Foreskin fibroblast (primary cell): ENCODE measurements at places on chromosomes 2 and 18.
A peak's percentile ranks its signal among the peaks of the same experiment; 100 is the strongest.

DNA sequence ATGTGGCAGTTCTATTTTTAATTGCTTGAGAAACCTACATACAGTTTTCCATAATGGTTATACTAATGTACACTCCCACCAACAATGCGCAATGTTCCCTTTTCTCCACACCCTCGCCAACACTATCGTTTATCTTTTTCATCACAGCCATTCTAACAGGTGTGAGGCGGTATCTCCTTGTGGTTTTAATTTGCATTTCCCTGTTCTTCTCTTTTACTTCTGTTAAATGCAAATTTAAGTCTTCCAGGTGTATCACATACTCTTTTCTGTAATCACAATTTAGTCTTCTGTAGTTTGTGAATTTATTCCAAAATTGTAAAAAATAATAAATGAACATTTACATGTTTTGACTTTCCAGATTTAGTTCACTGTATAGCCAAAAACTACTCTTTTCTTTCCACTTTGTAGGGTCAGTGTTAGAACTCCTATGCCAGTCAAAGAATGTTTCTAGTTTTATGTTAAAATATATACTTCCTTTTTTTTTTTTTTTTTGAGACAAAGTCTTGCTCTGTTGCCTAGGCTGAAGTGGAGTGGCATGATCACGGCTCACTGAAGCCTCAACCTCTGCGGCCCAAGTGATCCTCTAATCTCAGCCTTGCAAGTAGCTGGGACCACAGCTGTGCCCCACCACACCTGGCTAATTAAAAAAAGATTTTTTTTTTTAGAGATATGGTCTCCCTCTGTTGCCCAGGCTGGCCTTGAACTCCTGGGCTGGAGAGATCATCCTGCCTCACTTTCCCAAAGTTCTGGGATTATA, 15.4 kb upstream of the ACYP2 start:
- no peak for DNase-seq

- DNase-seq, result no peak
Measured at GRCh38 chr18:12304351-12305210, 3.5 kb upstream of the TUBB6 start.

GRCh38 chr2:100485396-100485795, 15.1 kb downstream of the NMS start:
- no peak for DNase-seq

DNA sequence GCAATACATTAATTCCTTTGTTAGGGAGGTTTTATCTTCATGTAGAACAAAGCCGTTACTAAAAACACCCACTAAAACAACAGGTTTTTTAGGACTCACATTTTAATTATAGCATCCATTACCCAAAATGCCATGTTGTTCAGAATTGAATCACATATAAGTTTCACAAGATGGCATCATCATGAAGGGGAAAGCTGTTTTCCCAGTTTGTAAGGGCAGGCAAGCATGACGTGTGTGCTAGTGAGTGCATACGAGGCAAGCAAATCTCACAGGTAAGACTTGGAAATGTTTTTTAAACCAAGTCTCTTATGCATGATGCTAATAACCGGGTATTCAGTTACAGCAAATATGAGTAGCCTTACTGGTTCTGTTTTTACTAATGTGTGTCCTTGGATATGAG, 111.8 kb upstream of the NFATC1 start:
- no peak for DNase-seq

DNA sequence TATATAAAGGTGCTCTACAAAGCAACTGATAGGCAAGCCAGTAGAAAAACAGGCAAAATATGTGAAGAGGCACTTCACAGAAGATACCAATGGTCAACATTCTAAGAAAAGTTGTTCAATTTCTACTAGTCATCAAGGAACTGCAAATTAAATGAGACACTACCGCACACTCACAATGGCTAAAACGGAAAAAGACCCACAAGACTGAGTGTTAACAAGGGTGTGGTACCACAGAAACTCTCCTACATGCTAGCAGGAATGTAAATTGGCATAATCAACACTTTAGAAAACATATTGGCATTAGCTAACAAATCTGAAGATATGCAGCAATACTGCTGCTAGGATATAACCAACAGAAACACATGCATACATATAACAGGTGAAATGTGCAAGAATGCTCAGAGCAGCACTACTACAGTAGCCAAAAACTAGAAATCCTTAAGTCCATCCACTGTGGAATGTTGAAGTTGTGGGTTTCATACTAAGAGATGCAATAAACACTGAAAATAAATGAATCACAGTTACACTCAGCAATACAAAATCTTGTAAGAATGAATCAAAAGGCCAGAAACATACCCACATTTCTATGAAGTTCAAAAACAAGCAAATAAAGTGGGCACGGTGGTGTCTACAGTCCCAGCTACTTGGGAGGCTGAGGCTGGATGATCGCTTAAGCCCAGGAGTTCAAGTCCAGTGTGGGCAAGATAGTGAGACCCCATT, 9.2 kb downstream of the RNU4ATAC start:
- no peak for DNase-seq

GRCh38 chr2:64203131-64203857, 59.1 kb upstream of the PELI1 start:
- DNase-seq, result peak; percentile 55

- DNase-seq, result peak; percentile 56
Measured at GRCh38 chr2:84805250-84805958, 75.5 kb downstream of the TRABD2A start.

- peak; percentile 13 for DNase-seq
Measured at GRCh38 chr2:27838502-27838901, 51.7 kb downstream of the RBKS start.

DNA sequence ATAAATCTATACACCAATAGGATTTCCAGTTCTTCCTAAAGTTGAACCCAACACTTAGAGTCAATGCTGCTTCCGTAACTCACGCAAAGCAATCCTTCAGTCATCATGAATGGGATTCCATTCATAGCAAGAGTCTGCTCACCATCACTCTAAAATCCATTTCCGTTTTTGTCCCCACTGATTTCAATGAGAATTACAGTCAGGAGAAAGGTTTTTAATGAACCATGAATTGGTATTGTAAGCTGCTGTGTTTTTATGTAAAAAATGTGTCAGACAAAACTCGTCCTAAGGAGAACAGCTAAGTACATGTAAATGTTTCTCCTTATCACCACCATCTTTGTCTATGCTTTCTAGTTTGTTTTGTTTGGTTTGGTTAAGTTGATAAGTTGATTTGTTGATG, 391.5 kb downstream of the IRS1 start:
- DNase-seq, result no peak

GRCh38 chr2:151523850-151524249, 114.1 kb downstream of the RIF1 start:
- peak; percentile 9 for DNase-seq

DNA sequence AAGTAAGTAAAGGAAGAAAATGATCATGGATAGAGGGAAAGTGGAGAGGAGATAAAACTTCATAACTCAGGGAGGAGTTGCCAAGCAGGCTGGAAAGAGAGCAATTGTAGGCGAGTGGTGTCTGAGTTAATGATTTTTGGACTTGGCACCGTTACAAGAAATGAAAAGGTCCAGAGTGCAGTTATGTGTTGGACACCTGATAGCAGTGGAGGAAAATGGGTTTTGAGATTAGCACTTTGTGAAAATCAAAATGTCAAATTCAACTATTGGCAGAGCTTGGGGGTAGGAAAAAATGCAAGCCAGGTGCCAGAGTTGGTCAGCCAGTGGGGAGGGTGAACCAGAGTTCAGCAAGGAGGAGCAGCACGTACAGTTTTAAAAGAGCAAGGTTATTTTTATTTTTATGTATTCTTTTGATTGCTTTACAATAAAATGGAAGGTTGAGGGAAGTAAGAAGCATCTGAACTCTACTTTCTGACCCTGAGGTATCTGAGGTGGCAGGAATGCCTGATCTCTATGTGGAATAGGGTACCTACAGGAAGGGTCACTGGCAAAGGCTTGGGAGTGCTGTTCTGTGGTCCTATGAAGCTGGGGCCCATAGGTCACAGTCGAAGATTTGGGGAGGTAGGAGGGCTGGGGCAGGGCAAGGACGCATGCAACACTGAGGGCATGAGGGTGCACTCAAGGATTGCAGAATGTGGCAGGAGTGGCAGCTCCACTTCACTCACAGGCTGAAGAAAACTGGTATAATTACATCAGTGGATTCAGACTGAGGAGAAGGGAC, 127.5 kb downstream of the CD8B2 start:
- no peak for DNase-seq

- no peak for DNase-seq
Measured at GRCh38 chr2:25125976-25126375, 42.4 kb downstream of the POMC start.

- DNase-seq, result no peak
Measured at GRCh38 chr2:11103984-11104793, 51.1 kb upstream of the SLC66A3 start.

DNA sequence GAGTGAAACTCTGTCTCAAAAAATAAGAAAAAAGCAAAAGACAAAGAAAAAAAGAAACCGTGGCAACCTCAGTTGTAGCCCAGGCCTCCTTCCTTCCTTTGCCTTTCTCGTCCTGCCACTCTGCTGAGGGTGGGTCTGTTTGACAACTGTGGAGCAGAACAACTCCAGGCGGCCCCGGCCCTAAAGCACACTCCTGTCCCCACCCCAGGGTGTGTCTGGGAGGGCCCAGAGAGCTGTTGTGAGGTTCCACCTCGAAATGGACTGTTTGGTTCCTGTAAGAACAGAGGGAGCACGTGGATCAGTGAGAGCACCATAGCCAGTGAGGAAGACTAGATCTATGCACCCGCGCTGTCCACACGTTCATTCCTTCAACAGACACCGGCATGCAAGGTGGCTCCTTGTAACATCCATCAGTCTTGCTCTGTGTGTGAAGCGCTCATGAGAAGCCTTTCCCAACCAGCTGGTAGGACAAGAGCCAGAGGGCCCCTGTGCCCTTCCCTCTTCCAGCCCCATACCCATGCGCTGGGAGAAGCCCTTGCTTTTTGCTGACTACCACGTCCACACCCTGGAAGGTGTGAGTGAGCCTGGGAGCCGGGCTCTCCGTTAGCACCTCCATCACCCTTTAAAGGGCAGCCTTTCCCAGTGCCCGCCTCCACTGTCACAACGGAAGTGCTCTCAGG, 61.6 kb downstream of the SOWAHC start:
- DNase-seq, result no peak

- peak; percentile 27 for DNase-seq
Measured at GRCh38 chr2:25912851-25913695, 34.8 kb upstream of the ASXL2 start.

- DNase-seq, result no peak
Measured at GRCh38 chr2:191690327-191690726, 12.4 kb downstream of the NABP1 start.

GRCh38 chr2:221310730-221311129, 261.4 kb downstream of the EPHA4 start:
- DNase-seq, result no peak

- no peak for DNase-seq
Measured at GRCh38 chr2:26302846-26303245, 43.1 kb upstream of the SELENOI start.

- DNase-seq, result no peak
Measured at GRCh38 chr2:153875801-153876466, 4.2 kb downstream of the GALNT13 start.

DNA sequence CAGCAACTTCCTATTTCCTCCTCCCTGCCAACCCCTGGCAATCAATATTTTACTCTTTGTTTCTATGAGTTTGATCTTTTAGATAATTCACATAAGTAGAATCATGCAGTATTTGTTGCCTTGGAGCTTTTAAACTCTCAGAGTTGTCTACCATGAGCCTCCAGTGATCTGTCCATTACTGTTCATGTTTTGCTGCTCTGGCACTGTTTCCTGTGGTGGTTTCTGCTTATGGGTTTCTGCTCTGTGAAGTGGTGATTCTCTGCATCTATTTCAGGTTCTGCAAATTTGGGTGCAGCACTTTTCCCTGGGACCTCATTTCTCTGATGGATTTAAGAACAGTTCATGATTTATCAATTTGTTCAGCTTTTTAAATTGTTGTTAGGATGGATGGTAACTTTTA, 908.1 kb upstream of the FANCL start:
- no peak for DNase-seq

- DNase-seq, result no peak
Measured at GRCh38 chr2:162629499-162629898, 209.1 kb downstream of the KCNH7 start.

DNA sequence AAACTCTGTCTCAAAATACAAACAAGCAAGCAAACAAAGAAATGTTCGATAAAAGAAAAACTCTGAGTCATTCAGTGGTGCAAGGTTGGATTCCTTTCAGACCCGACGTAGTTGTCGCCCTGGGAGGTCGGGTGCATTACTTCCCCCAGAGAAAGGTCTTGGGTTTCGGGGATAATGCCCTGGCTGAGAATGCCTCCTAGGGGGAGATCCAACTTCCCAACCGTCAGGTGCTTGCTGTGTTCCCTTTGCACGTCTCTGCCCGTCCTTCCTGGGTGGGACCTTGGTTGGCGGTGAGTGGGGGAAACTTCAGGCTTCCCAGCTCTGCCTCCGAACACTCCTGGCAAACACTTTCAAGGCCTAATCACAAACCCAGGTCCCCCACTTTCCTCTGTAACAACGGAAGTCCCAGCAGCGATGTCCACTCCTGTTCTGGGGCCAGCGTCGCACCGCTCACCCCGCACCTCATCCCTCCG, 609 bp downstream of the TPGS2 start:
- DNase-seq, result peak; percentile 52

GRCh38 chr2:171469176-171469575, 35.1 kb downstream of the DCAF17 start:
- DNase-seq, result no peak

DNA sequence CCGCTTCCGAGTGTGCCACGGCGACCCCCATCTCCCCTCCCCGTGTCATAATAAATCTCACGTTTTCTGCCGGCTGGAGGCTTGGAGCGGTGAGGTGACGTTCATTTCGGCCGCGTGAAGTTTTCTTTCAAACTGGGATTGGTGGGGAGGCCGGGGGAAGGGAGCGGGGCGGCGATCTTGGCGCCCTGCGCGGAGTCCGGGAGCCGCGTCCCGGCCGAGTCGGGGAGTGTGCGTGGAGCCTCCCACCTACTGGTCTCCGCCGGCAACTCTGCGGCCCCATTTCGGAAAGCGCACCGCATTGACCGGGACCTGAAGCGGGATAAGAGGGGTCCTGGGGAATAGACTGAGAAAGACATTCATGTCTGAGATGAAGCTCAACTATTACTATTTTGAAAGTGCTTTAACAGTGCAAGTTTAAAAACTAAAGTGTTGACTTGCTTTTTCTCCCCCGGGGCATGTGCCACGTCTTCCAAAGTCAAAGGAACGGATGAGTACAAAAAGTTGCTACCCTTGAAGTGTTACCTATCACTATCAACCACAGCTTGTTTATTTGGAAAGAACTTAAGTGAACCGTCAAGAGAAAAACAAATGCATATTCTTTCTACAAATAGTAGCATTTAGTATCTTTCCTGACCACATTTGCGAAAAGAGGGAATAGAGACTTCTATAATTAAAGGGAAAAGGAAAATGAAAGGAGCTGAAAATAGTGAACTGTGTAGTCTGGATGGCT, 818 bp upstream of the IKZF2 start:
- peak; percentile 85 for DNase-seq
